ENCODE measurements at places on chromosomes 11 and 22.
A peak's percentile ranks its signal among the peaks of the same experiment; 100 is the strongest.

DNA sequence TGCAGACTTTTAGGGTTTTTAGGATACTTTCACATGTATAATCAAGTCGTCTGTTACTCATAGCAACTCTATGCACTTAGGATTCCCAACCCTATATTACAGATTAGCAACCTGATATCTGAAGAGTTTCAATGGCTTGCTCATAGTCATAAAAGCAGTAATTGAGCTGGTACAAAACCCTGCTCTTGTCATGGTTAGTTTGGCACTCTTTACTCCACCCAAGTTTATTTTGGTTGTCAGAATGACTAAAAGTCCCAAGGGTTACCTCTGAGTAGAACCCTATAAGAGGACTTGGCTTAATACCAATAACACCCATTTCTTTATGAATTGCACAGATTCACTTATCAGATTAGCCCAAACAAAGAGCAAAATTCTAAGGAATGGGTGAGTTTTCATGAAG is 550.6 kb downstream of the SOX6 start:
- DNase-seq: no peak

GRCh38 chr11:121887569-121887968 is 228.4 kb downstream of the BLID start:
- no peak for DNase-seq

DNA sequence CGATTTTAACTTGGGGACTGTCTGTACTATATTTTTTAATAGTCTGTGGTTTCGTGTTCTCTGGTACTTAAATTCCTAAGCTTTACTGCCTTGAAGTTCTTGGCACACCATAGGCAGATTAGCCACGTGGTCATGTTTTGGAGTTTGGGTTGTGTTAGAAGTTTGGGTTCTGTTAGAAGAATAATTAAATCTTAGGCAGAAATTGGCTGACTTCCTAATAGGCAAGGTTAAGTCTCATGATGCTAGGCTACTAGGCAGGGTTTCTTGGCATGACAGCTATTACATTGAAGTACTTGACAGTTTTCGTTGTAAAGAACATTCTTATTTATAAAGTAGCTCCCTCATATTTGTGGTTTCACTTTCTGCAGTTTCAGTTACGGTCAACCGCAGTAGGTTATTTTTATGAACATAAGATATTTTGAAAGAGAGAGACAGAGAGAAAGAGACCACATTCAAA is 30.0 kb upstream of the MMP7 start:
- DNase-seq: no peak

- peak; percentile 69 for DNase-seq
Observed at GRCh38 chr22:37228106-37229011, 15.7 kb downstream of the RAC2 start.

- no peak for DNase-seq
Observed at GRCh38 chr11:1487851-1488574, 1.4 kb upstream of the MOB2 start.

DNA sequence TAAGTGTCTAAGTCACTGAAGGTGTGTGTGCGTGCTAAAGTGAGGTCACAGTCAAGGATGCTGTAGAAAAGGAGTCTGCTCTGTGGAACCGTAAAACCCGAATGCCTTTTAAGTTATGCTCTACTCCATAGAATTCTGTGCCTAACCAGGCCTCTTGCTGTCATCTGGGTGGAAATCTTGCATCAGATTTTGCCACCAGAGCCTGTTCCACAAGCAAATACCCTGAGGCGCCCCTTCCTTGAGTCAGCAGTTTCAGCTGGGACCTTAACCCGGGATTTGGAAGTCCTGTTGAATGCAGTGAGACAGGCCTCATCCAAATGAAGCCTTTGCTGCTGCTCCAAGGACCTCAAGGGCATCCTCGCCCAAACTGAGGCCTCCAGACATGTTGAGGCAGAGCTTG is 109.8 kb downstream of the WNT11 start:
- no peak for DNase-seq

DNA sequence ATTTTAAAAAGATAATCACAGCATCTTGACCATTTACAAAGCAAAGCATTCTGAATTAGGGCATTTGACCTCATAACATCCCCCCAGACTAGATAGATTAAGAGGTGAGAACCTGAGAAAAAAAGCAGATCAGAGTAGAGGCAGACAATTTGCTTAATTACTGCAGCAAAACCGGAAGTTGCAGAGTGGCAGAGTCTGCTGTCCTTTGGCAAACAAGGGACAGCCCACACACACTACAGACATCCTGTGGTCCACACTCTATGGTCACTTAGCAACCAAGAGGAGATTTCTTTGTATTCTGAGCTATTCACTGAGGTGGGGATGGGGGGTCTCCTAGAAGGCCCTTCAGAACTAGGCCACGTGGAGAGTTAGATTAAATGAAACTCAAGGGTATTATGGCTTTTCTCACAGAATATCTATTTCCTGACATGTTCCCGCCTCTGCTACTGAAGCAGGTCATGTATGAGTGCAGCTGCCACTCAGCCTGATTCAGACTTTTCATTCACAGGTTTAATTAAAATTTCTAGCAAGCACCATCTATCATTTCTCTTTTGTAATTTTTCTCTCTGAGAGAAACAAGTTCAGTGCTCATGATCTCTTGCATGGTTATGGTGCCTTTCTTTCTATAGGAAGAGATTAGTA is 48.5 kb downstream of the SVIP start:
- no peak for DNase-seq

DNA sequence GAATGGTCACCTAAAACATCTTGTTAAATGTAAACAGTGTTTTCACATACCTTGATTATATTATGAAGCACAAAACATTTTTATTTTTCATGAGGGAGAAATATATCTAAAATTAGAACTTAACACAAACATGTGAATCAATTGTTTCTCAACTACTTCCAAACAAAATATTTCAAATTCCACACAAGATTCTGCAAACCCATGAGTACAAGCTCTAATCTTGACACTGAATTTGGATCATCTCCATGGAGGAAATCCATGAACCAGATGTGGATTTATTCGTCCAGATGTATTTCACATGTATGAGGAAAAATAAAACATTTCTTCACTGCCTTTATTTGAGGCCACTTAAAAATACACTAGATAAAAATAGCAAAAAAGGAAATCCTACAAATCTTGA is 184.2 kb downstream of the SBF2 start:
- DNase-seq: no peak

DNA sequence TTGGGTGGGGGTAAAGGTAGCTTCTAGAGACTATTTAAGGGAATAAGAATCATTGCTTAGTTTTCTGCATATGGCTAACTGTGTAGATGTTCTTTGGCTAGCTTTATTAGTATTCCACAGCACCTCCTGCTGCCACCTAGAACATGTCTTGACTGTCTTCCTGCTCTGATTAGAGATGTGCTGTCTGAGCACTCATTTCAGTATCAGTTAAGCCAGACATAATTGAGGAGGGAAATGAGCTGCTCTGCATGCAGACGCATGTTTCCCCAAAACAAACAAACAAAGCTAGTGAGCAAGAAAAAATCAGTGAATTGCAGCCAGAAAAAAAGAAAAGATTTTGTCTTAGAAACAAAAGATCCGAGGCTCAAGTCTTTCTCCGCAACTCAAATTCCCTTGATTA is 402.2 kb downstream of the AASDHPPT start:
- no peak for DNase-seq

- DNase-seq: no peak
Observed at GRCh38 chr11:19080579-19080993, 20.1 kb upstream of the MRGPRX2 start.

GRCh38 chr11:12824281-12825041 is 150.2 kb downstream of the TEAD1 start:
- no peak for DNase-seq

DNA sequence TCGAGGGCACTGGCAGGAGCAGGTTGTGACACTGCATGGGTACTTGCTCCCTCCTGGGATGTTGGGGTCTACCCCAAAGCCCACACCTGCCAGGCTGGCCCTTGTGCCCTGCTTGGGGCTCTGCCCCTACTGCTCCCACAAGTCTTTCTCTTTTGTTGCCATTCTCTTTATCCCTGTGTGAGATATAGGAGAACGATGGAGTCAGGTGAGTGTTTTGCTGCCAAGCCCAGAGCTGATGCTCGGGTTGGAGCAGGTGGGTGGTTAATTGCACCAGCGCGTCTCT is 292.6 kb downstream of the TBC1D22A start:
- DNase-seq: no peak
